Activated T-helper 17 cell treated with anti-CD3 and anti-CD28 coated beads, Interleukin-2, amount 50 U/mL, for 72 hours (primary cell): ENCODE measurements at places on chromosomes 12 and 14. TPM values are rescaled to one million over a fixed set of nuclear protein-coding genes. Genes with fewer than 3 reads are reported as not detected.

DNA sequence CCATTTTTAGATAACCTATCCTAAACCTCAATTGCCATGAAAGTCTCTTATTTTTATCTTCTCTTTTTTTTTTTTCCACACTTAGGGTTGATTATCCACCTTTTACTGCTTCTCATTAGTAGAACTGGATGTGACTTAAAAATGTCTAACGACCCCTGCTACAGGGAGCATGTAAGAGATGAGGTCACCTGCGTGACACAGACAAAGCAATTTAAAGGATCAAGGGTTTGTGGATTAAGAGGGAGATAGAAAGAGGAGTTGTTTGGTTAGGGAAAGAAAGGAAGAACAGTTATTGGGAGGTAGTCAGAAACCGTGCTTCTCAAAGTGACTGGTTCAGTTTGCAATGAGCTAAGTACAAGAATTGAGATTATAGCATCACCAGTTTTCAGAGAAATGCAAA is 239.1 kb downstream of the ALX1 start:
- no peak for ATAC-seq

GRCh38 chr14:22691171-22691570 is 47.0 kb upstream of the OR6J1 start:
- no peak for ATAC-seq

DNA sequence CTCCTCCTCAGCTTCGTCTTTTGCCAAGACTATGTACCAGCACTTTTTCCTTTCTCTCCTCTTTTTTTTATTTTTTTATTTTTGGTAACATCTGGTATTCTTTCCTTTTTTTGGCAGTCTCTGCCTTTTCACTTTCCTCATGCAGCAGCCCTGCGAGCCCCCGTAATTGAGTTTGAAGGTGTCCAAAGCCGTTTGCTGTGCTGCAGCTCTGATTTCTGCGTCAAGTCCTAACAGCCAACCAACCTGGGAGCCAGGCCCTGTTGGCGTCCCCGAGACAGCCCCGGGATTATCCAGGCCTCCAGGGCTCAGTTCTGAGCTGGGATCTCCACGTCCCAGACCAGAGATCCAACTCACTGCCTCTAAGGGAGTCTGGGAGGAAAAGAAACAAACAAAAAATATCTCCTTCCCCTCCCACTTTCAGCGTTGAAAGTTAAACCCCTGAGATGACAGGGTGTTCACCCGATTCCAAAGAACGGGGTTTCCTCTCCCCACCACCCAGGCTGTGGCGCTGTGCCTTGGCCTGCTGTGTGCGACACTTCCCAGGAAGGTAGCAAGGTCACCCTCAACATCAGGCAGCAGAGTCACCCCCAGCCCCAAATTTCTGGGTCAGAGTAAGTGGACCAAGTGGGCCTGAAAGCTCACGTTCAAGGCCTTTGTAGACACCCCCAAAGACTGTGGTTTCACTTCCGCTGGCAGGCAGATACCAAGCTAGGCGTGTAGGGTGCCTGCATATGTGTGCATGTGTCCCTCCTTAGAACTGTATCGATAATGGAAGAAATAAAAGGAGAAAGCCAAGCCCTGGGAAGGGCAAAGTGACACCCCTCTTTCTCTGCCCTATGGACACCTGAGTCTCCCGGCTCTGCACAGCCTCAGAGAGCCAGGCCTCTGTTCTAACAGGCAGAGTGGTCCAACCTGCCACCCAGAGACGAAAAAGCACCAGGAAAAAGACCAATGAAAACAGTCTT is 11.1 kb downstream of the BCL11B start:
- ATAC-seq = peak; percentile 31

DNA sequence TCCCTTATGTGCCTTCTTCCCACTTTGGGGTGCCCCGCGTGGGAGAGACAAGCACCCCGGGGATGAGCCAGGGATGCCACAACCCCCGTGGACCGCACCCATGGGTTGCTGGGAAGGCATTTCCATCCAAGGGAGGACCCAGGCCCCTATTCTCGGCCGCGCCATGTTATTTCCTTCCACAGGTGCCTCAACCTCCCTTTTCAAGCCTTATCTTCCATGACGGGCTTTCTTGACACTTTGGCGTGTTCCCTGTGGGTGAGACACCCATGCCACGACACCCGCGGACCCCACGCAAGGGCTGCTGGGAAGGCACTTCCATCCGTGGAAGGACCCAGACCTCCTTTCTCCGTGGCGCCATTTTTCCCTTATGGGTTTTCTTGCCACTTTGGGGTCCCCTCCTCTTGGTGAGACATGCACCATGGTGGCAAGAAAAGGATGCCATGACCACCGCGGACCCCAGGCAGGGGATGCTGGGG is 269.2 kb downstream of the ALG10 start:
- ATAC-seq = no peak

DNA sequence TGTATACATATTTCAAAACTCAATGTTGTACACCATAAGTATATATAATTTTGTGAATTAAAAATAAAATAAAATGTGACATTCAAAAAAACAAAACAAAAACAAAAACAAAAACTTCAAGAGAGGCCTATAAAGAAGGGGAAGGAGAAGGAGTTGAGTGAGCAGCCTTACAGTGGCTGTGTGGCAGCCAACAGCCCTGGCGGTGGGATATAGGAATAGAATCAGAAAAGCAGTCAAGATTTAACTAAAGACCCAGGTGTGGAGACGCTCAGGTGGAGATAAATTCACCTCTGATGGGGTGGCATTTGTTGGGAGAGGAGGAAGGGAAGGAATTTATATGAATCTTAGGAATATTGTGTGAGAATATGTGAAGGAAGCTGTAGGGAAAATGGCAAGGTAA is 41.8 kb upstream of the E2F7 start:
- no peak for ATAC-seq

MLXIP gene
- total RNA-seq = 28.9 TPM

DNA sequence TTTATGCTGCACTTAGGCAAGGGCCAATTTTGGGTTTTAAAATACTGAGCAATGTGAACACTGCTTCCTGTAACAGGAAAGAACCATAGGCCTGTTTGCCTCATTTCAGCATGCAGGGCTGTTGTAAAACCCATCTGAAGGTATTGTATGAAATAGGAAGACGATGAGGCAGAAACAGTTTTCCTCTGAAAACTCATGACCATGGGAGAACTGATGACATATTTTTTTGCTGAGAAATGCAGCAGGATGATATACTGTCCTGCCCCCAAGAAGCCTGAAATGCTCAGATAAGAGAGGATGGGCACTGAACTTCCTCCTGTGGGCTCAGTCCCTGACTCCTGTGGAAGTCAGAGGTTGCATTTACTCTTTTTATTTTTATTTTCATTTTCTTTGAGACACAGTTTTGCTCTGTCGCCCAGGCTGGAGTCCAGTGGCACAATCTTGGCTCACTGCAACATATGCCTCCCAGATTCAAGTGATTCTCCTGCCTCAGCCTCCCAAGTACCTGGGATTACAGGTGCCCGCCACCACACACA is 17.4 kb downstream of the PYGL start:
- ATAC-seq = no peak

GRCh38 chr12:116832353-116832752 is 48.9 kb downstream of the HRK start:
- ATAC-seq = no peak

SLC16A7 gene
- 29.9 TPM for total RNA-seq

SAMD15 gene
- 0.22 TPM for total RNA-seq

GALNT8 gene
- 0.87 TPM for total RNA-seq

AQP2 gene
- not detected for total RNA-seq

GUCY2C gene
- not detected for total RNA-seq

DNA sequence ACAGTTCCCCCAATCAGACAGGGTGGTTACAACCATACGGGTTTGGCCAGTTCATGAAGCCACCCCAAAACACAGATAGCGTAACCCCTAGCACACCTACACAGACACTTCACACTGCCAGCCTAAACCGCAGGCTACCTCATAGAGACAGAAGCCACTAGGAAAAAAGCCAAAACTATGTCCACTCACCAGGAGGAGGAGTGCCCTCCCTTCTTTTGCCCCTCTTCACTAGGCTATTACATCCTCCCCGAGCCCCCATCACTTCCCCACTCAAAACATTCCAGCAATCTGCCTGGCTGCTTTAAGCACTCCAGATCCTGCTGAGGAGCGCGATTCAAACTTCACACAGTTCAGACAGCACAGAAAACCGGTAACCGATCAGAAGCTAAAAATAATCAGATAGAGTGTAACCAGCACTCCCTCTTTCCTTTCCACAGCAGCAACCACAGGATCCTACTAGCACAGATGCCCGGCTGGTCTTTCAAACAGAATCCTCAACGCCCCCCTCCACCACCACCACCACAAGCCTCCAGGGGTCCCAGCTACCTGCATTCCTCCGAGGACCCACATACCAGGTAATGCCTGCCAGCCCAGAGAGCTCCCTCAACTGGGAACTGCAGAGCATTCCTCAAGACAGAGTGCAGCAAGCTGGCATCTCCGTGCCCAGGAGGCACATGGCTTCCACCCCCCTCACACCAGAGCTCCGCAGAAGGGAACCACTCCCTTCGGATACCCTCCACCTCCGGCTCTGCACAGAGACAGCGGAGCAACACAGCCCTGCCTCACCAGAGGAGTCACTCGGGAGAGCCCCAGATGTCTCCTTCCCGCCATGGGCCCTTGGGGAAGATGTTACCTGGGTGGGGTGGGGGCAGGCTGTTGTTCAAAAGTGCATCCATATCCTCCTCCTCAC is 1.5 kb downstream of the CHD4 start:
- ATAC-seq = peak; percentile 57

SERPINA10 gene
- not detected for total RNA-seq

GRCh38 chr12:115932066-115932465 is 345.4 kb downstream of the MED13L start:
- no peak for ATAC-seq

- ATAC-seq = peak; percentile 82
Measured at GRCh38 chr12:48933664-48934311, 8.5 kb upstream of the FKBP11 start.

CYP46A1 gene
- 0.16 TPM for total RNA-seq

- no peak for ATAC-seq
Measured at GRCh38 chr12:3683670-3684069, 69.2 kb downstream of the CRACR2A start.

- no peak for ATAC-seq
Measured at GRCh38 chr12:58541300-58541690, 379.0 kb downstream of the LRIG3 start.

DNA sequence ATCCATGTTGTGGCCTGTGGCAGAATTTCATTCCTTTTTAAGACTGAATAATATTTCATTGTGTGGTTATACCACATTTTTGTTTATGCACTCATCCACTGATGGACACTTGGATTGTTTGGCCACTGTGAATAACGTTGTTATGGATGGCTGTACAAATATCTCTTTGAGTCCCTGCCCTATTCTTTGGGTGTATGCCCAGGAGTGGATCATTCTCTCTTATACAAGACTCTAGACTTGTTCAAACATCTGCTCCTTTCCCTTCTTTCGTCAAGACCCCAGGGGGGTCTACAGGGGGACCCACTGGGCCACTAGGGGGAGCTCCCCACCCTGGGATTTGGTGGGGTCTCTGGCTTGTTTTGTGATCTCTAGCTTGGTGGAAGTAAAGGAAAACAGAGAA is 77.4 kb downstream of the FBXL14 start:
- no peak for ATAC-seq

NANOG gene
- not detected for total RNA-seq

GRCh38 chr12:94649349-94650142 is 811 bp downstream of the TMCC3 start:
- ATAC-seq = peak; percentile 70

TAS2R50 gene
- 1.7 TPM for total RNA-seq

DNA sequence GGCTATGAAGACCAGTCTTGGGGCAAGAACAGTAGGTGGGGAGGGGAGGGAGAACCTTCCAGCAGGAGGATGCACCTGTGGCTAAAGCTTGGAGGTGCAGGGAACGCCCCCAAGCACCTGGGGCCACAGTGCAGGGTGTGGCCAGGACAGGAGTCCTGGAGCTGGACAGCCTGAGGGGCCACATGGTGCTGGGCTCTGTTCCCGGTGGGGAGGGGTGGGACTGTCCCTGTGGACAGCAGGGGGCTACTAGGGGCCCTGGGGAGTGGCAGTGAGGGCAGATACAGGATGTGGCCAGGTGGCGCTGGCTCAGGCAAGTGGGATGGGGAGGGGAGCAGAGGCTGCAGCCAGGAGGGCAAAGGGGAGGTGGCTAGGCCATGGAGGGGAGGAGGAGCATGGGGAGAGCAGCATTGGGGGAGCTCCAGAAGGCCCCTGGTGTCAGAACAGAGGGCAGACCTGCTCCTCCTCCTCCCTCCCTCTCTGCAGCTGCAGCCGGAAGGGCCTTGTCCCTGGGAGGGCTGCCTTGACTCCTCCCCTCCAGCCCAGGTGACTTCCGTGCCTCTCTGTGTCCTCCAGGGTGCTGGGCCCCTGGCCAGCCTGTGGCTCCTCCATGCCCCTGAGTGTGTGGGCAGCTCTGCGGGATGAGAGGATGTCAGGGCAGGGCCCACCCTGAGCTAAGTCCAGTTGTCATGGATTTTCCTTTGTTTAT is 68.4 kb upstream of the DLK1 start:
- ATAC-seq = no peak

DNA sequence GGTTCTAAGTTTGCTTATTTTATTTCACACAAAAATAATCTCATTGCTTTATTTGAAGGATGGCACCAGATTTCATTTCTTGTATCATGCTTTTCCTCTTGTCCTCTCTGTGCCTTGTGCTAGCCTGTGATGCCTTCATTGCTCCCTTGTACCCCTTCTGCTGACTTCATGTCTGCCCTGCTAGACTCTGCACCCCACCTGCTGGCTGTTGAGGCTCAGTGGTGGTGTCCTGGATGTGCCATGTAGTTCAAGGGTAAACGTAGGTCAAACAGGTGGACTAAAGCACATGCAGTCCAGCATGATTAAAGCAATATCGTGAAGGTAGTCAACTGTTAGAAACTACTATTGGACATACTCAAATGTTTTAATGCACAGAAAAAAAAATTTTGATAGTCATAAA is 21.6 kb downstream of the MRPS35 start:
- no peak for ATAC-seq

TEX52 gene
- 0.35 TPM for total RNA-seq

DNA sequence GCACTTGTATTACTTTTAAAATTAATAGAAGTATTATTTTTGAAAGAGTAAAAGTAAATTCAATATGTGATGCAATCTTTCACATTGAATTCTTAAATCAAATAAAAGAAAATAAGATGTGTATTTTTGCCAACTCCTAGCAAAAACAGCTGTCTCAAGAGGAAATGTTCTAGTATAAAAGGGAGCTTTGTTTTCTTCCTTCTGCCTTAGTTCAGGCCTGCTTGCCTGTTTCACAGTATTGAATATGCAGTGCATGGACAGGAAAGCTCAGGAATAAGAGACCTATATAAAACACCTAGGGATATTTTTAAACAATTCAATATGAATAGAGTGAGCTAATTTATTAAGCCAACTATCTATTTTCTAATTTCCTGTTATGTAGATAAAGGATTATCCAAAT is 294.8 kb upstream of the G2E3 start:
- no peak for ATAC-seq

AMN gene
- total RNA-seq = 2.1 TPM

DNA sequence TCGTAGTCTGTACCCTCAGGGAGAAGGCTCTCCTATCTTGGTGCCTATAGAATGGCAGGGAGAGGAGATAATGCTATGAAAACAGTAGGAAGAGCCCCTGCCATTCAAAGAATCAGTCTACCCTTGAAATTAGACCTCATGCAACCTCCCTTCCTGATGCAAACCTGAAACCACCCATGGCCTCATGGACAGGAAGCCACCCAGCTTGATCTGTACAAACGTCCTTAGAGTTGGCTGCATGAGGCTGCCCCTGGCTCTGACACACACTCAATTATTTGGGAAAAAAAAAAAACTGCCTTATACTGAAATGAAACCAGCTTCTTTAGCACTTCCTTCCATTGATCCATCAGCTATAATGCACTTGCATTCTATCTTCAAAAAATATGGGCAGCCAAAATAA is 116.6 kb upstream of the BCL2L14 start:
- no peak for ATAC-seq

TRHDE gene
- not detected for total RNA-seq

GRCh38 chr14:47252802-47253201 is 422.6 kb downstream of the MDGA2 start:
- no peak for ATAC-seq
